ENCODE measurements at places on chromosomes 1 and 21. TPM values are rescaled to one million over a fixed set of nuclear protein-coding genes. Genes with fewer than 3 reads are reported as not detected.

DNA sequence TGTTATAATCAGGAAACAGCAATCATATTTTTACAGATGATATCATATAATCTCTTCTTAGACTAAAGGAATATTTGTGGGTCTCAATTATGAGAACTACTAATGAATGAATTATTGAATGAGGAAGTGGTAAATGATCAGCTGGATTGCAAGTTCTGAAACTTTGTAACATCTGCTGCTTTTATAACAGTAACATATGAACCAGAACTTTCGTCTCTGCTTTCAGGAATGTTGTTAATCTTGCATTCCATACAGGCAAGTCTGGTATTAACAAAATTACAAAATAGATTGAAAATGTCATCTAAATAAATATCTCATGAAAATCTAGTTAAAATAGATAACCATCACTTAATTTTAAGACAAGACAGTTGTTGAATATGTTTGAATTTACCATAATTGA is 110.5 kb upstream of the COL11A1 start:
- DNase-seq: no peak

DNA sequence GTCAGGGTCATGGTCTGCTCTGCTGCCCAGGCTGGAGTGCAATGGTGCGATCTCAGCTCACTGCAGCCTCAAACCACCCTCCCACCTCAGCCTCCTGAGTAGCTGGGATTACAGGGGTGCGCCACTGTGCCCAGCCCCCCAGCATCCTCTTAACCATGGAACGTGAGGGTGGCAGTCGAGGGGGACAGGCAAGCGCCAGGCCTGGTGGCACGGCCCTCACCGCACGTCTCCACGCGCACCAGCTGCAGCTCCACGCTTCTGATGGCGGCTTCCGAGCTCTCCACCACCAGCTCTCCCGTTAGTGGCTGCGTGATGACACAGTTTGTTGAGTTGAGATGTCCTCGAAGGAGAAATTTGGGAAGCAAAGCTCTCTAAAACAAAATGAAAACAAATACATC is 39.1 kb downstream of the VPS26C start:
- no peak for DNase-seq

GRCh38 chr1:18325136-18325535 is 155.6 kb upstream of the KLHDC7A start:
- no peak for DNase-seq

- DNase-seq: no peak
Measured at GRCh38 chr1:47514229-47514628, 76.4 kb downstream of the FOXD2 start.

DNA sequence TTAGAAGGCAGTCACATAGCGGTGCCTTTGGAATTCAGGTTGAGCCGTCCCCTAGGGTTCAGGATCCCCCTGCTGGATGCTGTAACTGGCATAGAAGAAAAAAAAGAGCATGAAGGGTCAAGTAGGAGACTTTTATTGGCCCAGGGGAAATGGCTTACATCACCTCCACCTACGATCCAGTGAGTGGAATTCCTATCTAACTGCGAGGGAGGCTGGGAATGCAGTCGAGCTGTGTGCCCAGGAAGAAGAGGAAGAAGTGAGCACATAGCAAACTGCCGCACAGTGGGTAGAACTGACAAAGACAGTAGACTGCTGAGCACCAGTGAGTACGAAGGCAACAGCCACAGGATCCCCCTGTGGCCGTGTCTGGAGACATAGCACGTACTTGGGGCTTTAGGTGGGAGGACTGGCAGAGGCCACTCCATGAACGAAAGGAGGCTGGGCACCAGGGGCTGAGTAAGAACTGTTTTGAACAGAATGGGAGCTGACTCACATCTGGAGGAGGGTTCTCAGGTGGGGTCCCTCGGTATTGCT is 79.2 kb downstream of the RNF220 start:
- DNase-seq: no peak

DNA sequence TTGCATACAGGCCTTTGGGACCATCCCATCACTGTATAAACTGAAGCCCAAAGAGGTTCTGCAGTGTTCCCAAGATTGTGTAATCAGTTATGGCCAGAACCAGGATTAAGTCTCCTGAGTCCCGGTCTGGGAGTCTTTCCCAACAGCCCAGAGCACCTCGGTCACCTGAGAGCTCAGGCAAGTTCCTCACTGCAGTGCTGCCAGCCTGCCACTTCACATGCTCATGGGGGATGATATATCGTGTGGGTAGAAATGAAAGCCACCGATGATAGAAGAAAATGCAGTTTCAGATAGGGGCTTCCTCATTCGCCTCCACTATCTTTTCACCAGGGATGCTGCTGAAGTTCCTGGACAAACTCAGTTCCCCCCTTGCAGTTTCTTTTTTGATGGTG is 30.4 kb downstream of the FHAD1 start:
- no peak for DNase-seq

DNA sequence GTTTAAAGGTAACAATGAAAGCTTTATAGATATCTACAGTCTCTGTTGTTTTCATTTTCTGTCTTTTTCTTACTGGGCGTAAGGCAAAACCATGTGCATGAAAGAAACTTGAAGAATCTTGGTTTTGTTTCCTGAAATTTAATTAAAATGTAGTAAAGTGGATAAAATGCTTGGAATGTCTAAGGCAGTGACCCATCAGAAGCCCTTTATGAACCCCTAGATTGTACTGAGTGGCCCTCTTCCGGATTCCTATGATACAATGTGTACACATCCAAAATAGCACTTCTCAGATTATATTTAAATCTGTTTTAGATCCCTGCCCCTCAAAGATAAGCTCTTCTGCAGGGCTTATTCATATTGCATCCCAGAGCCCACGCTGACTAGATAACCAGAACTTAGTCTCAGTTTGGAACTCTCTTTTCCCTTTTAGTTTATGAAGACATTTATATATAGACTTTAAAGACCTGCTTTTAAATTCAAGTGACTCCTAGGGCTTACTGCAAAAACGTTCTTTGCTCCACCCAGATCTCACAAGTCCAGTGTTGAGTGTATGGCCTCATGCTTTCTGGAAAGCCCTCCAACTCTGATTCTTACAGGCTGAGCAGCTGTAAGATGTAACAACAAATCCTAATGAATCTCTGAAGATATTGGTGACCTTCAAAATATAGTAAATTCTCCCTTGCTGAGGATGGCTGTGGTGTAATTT is 142.9 kb downstream of the LRRC7 start:
- DNase-seq: no peak

DNA sequence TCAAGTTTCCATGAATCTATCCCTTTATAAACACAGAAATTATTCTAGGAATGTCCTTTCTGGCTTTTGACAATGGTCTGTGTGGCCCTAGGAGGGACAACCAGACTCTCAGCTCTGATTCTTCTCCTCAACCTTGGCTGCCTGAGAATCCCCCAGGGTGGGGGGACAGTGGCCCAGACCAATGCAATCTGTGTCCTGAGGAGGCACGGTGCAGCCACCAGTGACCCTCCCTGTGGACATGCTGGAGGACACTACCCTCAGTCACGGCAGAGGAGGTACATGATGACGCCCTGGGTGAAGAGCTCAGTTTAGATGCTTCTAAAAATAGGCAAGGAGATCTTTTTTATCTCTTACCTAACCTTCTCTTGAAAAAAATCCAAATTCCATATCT is 91.7 kb downstream of the PGBD5 start:
- no peak for DNase-seq

DNA sequence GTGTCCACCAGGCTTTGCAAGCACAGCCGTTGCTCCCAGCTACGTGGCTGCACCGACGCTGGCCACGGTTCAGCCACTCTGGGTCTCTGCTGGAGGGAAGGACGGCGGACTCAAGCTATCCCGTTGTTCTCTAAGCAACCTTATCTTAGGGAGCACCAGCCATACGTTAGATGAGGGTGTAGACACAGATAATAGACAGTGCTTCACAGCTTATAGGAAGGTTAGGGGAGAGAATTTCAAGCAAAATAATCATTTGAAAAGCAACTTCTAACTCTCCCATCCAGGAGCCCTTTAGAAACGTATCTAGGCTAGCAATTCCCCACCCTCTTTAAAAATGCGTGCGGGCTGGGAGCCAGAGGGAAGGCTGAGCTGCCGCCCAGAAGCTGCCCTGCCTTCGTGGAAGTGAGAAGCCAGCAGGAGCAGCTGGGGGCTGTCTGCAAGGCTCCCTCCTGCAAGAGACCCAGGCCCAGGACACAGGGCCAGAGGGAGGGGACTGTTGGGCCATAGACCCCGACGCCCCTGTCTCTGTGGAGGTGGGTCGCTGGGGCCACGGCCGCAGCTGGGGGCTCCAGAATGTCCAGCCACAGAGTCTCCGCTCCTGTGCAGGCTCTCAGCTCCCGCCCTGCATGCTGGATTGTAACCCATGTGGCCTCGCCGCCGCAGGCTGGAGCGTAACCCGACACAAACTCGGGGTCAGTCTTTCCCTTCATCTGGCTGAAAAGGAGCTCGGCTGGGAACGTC is 31.2 kb upstream of the COL6A2 start:
- DNase-seq: no peak

DNA sequence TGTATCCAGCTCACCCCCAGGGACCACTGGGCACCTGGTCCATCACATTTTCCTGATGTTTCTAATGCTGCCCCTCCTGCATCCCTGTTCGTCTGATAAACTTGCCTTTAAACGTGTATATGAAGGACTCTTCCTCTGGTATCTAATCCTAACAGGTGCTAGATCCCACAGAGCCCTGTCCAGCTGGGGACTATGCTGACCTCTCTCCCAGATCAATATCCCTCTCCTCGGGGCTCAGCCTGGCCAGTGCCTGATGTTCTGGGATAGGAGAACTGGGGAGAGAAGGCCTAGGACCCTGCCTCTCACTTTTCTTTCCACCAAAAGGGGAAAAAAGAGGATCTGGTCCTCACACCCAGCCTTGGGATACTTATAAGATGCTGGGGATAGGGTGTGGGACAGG is 1.4 kb upstream of the SLC5A9 start:
- no peak for DNase-seq

GRCh38 chr1:200206761-200207160 is 179.3 kb downstream of the NR5A2 start:
- no peak for DNase-seq

- DNase-seq: no peak
Measured at GRCh38 chr1:103024051-103024450, 84.3 kb downstream of the COL11A1 start.

DNA sequence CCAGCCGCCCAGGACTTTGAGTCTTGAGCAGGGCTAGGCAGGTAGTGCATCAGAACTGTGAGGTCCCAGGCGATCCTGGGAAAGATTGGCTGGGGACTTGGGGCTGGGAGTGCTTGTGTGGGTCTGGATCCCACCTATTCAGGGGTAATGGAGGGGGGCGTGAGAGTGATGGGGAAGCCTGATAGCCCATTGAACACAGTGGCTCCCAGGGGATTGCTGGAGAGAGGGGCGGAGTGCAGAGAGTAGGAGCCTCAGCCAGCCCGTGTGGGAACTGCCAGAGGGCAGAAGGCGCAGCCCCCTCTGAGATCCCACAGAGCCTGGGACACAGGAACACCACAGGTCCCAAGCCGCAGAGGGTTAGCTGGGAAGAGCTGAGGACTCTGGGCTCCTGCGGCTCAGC is 19.3 kb upstream of the PDZK1IP1 start:
- no peak for DNase-seq

- no peak for DNase-seq
Measured at GRCh38 chr1:201637282-201638079, 98.6 kb downstream of the NAV1 start.

- DNase-seq: no peak
Measured at GRCh38 chr1:166695115-166695514, 144.2 kb upstream of the POGK start.

DNA sequence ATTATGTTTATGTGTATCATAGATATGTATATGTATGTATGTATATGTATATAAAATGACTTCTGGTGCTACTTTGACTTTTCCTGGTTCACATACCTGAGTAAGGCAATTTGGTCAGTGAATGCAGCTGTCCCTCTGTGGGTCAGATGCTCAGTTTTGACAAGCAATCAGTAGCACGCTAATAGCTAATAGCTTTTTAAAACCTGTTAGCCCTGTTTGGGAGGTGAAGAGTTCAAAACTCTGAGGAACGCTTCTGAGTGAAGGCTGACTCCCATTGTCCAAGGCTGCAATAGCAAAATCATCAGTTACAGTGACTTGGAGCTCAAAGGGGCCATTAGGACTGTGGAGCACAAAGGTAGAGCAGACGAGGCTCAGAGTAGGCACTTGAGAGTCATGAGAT is 67.2 kb downstream of the MARK1 start:
- DNase-seq: no peak

GRCh38 chr1:172939475-172939874 is 111.3 kb downstream of the TNFSF18 start:
- DNase-seq: no peak

DNA sequence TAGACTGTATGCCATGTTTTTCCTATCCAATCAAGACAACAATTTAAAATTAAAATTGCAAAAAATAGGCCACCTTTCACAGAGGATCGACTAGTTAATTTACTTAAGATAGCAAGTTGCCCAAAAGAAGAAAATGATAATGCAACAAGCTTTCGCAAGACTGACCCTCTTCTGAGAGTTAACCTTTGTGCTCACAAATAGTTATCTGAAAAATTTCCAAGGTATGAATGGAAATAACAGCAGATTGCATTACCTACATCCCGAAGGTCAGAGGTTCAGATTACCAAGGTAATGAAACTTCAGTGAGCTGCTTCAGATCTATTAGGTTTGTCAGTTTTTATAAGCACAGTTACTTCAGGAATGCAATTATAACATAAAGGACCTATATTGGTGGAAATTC is 298.0 kb downstream of the KCTD3 start:
- no peak for DNase-seq

DNA sequence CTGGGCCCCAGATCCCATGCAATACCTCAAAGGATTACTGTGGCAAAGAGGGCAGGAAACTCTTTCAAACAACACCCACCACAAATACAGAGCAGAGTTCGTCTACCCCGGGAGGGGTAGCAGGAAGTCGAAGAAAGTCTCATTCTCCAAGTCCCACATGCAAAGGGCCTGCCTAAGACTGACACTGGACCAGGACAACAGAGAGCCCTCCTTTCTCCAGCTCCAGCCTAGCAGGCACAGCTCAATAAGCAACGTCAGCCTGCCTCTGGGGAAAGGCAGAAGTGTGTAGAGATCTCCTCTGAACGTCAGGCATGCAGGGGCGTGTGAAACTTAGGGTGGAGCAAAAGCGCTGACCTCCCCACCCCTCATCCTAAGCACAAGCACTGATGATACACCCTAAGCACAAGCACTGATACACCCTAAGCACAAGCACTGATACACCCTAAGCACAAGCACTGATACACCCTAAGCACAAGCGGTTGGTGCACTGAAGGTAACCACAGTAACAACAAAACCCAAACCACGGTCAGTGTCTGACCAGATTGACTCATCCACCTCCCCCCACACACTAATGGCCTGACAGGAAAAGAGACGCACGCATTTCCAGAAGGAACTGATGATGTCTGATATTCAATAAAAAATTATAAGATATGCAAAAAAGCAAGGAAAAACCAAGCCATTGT is 1.3 kb downstream of the KRTAP12-3 start:
- DNase-seq: no peak

- DNase-seq: no peak
Measured at GRCh38 chr1:151976015-151976343, 17.7 kb downstream of the S100A10 start.

CD1E gene
- not detected for total RNA-seq

NUAK2 gene
- 21.4 TPM for total RNA-seq

KRTAP19-1 gene
- not detected for total RNA-seq

CD1B gene
- total RNA-seq: not detected

B3GALT2 gene
- 0.82 TPM for total RNA-seq

LIN9 gene
- not detected for total RNA-seq

CYP4Z1 gene
- total RNA-seq: 1.00 TPM

LRRIQ3 gene
- total RNA-seq: not detected
